ENCODE measurements at places on chromosomes 11 and 22. TPM values are rescaled to one million over a fixed set of nuclear protein-coding genes. Genes with fewer than 3 reads are reported as not detected.
A peak's percentile ranks its signal among the peaks of the same experiment; 100 is the strongest.

- no peak overlapping the region for H3K4me3 ChIP-seq
- DNase-seq, result peak; percentile 94
- peak overlapping the region; percentile 62 for H3K27ac ChIP-seq
- peaks cover 59% of the 10 kb centered on the region for H3K4me1 ChIP-seq
These were observed 41.0 kb upstream of the PRDM11 start for GRCh38 chr11:45105233-45105983.

The ZBTB44 gene
- 37.0 TPM for total RNA-seq

GRCh38 chr11:11661326-11662040, 39.7 kb upstream of the GALNT18 start:
- H3K27ac ChIP-seq, result peak overlapping the region; percentile 4
- peaks cover 16% of the 10 kb centered on the region for H3K27me3 ChIP-seq
- H3K4me3 ChIP-seq, result no peak overlapping the region
- no peaks in the 10 kb centered on the region for H3K36me3 ChIP-seq
- H3K4me1 ChIP-seq, result peaks cover 30% of the 10 kb centered on the region

DNA sequence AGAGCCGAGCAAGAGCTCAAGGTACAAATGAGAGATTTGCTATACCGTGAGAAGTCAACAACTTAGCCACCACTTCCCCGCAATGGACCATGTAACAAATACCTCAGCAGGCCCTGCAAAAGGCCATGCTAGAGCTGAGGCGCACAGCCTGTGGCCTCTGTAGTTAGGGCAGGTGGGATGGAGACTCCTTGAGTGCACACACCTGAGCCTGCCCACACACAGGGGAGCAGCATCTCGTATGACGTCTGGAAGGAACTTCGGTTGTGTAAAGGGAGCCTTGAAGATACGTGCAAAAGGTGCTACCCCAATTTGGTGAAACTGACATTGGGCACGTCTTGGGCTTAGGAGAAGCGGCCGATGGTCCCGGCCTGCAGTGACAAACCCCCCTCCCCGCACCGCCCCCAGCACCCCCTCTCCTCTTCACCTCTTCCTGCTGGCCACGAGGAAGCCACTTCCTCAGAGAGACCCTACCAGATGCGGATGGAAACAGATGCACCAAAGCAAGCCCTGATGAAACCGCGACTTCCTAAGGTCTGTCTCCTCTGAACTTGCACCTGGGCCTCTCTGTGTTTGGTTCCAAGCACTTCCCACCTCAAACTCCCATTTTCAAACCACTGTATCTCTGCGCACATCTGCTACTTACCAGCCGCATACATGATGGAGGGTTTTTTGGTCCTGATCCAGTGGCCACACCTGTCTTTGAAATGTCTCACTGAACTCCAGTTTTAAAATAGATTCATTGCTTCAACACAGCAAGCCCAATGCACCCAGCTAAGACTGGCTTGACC, 10.6 kb downstream of the CDPF1 start:
- no peak overlapping the region for H3K4me3 ChIP-seq
- DNase-seq, result peak; percentile 42
- H3K36me3 ChIP-seq, result peaks cover 60% of the 10 kb centered on the region
- peaks cover 31% of the 10 kb centered on the region for H3K4me1 ChIP-seq
- H3K27ac ChIP-seq, result peak overlapping the region; percentile 29

DNA sequence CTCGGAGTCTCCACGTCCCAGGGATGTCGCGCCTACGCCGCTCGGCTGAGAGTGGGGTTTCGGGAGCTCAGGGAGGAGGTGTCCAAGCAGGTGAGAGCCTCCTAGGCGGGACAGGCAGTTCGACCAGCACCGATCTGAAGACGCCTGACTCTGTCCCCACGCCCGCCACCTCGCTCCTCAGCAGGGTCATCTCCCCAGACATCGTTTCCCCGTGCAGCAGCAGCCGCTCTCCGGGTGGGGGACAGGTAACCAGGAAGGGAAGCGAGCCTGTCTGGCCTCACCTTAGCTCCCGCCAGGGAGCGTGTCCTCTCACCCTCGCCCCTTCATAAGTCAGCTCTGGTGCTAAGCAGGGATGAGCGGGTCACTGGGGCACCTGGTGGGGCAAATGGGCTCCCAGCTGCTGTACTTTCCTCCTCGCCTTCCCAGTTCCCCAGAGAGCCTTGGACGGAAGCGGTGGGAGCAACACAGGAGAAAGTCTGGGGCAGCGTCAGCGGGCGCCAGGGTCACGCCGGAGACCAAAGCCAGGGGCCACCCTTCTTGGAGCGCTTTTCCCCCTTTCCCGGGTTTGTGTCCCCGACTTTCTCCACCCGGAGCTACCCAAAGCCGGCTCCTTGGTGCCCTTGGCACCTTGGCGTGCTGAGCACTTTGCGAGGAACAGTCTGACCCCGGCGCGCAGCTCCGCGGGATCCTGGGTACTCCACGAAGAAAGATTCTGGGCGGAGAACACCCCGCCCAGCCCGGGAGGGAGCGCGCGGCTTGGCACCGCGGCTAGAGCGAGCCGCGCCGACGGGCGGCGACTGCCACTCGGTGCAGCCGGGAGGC, 1.6 kb downstream of the SPON1 start:
- peak overlapping the region; percentile 47 for H3K4me3 ChIP-seq
- peaks cover 55% of the 10 kb centered on the region for H3K27me3 ChIP-seq
- no peak overlapping the region for H3K27ac ChIP-seq
- peaks cover 20% of the 10 kb centered on the region for H3K4me1 ChIP-seq
- DNase-seq, result peak; percentile 36

GRCh38 chr22:36926721-36927435, 13.4 kb downstream of the CSF2RB start:
- H3K36me3 ChIP-seq, result no peaks in the 10 kb centered on the region
- no peak for DNase-seq
- H3K27me3 ChIP-seq, result peaks cover 23% of the 10 kb centered on the region
- H3K4me1 ChIP-seq, result peaks cover 6% of the 10 kb centered on the region
- H3K27ac ChIP-seq, result no peak overlapping the region
- no peak overlapping the region for H3K4me3 ChIP-seq

The MPZL3 gene
- total RNA-seq, result 0.53 TPM

GRCh38 chr22:30289980-30290313, 642 bp upstream of the CASTOR1 start:
- no peaks in the 10 kb centered on the region for H3K27me3 ChIP-seq
- peak overlapping the region; percentile 39 for H3K4me3 ChIP-seq
- peak overlapping the region; percentile 92 for H3K27ac ChIP-seq
- peaks cover 37% of the 10 kb centered on the region for H3K4me1 ChIP-seq
- DNase-seq, result no peak

DNA sequence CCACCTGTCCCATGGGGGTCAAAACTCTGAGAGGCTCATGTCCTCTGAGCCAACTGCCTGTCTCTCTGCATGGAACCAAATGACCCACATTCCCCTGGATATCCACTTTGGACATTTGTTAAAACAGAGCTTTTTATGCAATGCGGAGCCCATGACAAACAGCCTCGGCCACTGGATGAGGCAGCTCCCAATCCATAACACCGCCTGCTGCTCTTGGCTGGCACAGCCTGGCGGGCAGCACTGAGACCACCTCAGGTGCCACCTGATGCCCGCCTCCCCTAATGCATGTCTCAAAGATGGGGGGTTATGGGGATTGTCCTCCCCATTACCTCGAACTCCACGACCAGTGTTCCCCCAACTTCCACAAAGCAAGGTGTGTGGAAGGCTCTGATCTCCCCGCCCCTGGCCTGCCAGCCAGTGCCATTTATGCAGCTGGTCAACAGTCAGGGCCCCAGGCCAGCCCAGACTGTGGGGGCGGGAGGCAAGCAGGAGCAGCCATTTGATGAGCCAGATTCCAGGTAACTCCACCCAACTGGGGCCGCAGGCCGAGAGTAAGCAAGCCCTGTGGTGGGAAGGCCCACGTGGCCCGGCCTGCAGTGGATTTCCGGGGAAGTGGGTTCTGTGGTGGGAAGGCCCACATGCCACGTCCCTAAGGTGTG, 84.2 kb downstream of the PHF21B start:
- no peaks in the 10 kb centered on the region for H3K36me3 ChIP-seq
- no peak overlapping the region for H3K27ac ChIP-seq
- no peak for DNase-seq

GRCh38 chr22:25876871-25877270, 134.9 kb downstream of the MYO18B start:
- DNase-seq, result no peak
- H3K27ac ChIP-seq, result no peak overlapping the region
- no peaks in the 10 kb centered on the region for H3K4me1 ChIP-seq
- peaks cover 46% of the 10 kb centered on the region for H3K36me3 ChIP-seq

GRCh38 chr11:74276581-74276980, 34.9 kb downstream of the P4HA3 start:
- no peak for DNase-seq

GRCh38 chr22:41382610-41383009, 868 bp downstream of the TEF start:
- H3K27me3 ChIP-seq, result no peaks in the 10 kb centered on the region
- peaks cover 23% of the 10 kb centered on the region for H3K4me1 ChIP-seq
- H3K4me3 ChIP-seq, result peak overlapping the region; percentile 64
- peaks cover 10% of the 10 kb centered on the region for H3K36me3 ChIP-seq

Measured in muscle of leg (tissue), 16 donors.